ENCODE measurements at places on chromosomes 11 and 22.

GRCh38 chr11:35866601-35867000 lies 77.3 kb upstream of the LDLRAD3 start:
- no peak for DNase-seq

GRCh38 chr11:108511851-108512474 lies 13.8 kb upstream of the POGLUT3 start:
- no peak for DNase-seq

DNA sequence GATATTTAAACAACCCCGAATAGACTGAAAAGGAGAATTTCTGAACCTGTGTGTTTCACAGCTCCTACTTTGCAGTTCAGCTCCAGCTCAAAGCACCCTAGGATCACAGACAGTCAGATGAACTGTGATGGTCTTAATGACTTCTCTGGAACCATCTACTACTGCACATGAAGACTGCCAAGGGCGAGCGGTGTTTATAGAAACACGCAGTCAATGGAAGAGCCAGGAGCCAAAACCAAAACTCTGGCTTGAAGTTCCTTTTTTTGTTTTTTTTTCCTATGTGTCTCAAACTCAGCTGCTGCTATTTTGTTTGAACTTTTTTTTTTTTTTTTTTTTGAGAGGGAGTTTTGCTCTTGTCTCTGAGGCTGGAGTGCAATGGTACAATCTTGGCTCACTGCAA lies 382.6 kb upstream of the SYN3 start:
- DNase-seq = no peak

DNA sequence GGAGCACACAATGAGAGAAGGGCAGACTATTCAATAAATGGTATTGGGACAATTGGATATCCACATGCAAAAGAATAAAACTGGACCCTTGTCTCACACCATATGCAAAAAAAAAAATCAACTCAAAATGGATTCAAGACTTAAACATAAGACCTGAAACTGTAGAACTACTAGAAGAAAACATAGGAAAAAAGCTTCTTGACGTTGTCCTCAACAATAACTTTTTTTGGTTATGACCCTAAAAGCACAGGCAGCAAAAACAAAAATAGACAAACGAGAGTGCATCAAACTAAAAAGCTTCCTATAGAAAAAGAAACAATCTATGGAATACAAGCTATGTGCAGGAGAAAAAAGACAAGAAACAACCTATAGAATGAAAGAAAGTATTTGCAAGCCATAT lies 37.1 kb upstream of the EED start:
- DNase-seq = no peak

DNA sequence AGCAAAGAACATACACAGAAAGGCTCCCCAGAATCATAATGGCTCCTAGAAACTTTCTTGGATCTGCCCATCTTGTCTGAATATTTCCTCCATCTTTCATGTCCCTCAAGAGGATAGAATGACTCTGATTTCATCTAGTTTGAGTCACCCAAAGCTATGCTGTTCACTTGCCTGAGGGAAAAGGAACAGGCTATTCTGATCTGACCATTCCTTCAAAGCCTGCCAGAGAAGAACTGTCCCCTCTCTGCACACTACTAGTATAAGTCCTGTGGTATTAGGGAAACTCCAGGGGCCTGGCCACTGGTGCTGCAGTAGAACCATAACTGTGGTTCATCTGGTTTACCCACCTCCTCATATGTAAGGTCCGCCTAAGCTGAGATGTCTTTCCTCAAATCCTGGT lies 2.4 kb upstream of the PATE1 start:
- no peak for DNase-seq

DNA sequence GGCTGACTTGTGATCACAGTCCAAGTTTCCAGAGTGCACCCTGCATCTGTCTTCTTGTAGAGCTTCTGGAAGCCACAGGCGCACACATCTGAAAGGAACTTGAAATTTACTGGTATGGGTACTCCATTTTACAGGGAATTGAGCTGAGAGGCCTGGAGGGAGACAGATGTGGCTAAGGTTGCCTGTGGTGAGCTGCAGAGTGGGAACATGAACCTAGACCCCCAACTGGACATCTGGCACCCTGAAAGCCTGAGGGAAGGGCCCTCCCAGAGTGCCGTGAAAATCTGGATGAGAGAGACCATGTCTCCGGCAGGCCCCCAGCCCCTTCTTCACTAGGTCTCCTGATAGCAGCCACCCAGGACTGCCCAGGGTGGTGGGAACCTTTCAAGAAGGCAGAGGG lies 22.6 kb upstream of the SOX10 start:
- no peak for DNase-seq

- DNase-seq = peak; percentile 71
Measured at GRCh38 chr22:21657360-21658032, 8.3 kb upstream of the PPIL2 start.

GRCh38 chr11:104369761-104370160 lies 205.8 kb upstream of the PDGFD start:
- no peak for DNase-seq

- DNase-seq = peak; percentile 10
Measured at GRCh38 chr11:86245369-86246292, 1.1 kb downstream of the EED start.

- no peak for DNase-seq
Measured at GRCh38 chr11:697811-698311, 2.2 kb downstream of the TMEM80 start.

DNA sequence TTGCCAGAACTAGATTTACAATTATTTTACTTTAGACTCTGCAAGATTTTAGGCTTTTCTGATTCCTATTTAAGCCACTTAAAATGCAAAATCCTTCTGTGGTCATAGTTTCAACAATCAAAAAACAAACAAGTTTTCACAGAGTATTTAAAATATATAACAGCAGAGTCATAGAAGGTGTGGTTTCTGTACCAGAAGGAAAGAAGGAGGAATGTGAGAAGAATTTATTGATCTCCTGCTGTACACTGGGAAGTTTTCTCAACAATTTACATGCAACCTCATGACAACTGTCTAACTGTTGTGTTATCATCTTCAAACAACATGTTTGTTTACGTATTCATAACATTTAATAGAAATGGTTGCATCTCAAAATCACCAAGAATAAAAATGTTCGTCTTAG lies 102.3 kb upstream of the CEP126 start:
- DNase-seq = no peak

DNA sequence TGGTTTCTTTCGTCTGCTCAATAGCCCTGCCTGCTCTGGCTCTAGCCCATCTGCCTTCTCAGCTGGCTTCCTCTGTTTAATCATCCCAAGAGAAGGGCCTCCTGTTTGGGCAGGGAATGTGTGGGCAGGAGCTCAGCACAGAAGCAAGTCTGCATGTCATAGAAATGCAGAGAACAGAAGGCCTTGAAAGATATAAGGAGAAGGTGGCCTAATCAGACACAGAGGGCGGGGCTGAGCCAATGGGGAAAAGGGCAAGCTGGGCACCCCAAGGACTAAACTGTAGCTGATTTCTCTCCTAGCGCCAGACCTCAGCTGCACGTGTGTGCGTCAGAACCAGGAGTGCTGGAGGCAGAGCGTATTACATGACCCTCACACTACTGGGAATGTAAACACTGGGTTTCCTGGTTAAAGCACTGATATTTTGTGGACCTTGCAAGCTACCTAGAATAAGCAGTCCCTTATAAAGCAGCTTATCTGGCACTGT lies 7.6 kb upstream of the CCKBR start:
- DNase-seq = no peak

Measured in stimulated activated naive CD4-positive, alpha-beta T cell (primary cell).